ENCODE measurements at places on chromosomes 2 and 18.
A peak's percentile ranks its signal among the peaks of the same experiment; 100 is the strongest.

DNA sequence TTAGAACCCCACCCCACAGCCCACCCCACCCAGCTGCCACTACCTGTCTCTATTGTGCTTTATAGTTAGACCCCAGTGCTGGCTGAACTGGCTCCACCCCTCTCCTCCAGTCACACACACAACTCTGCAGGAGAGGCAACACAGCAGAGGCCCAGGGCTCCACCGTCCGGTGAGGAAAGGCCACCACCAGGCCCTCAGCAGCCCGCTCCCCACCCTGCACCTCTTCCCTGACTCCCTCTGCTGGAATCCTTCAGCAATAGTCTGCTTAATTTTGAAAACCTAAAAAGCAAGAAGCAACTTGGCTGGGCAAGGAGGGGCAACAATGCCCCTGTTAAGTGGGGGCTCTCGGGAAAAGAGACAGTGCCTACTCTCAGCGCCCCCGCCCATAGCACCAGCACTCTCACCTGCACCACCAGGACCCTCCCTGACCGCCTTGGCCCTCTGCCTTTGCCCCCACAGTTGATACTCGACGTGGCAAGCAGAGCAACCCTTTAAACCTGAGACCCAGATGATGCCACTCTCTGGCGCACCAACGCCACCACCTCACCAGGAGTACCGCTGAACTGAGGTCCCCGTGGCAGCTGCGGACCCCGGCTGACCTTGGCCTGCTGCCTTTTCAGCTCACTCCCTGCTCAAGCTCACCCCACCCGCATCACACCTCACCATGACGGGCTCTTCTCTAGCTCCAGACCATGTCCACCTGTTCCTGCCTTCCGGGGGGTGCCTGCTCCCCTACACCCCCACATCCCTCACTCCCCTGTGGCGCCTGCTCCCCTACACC lies 45.7 kb downstream of the NDUFA10 start:
- no peak for DNase-seq

DNA sequence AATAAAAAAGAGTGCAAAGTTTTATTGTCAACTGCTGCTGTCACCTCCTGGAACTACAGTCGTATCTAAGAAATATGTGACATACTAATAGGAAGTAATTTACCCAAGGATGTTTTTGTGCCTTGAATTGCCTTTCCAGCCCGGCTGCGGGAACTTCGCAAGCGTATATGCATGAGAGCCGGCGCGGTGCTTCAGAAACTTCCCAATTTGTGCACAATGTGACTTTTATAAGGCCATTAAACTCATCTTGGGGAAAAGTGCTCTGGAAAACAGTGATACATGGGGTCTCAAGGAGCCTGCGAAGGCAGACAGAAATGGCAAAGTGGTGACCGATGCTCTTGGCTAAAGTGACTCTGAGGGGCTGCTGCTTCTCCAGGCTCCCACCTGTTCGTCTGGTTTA lies 41.7 kb upstream of the CELF4 start:
- no peak for DNase-seq

- no peak for DNase-seq
Measured at GRCh38 chr2:219571311-219572236, at the start of gene OBSL1. OBSL1 (minus strand) TSS chr2:219571539; CDS start chr2:219571232, 307 bp downstream.

DNA sequence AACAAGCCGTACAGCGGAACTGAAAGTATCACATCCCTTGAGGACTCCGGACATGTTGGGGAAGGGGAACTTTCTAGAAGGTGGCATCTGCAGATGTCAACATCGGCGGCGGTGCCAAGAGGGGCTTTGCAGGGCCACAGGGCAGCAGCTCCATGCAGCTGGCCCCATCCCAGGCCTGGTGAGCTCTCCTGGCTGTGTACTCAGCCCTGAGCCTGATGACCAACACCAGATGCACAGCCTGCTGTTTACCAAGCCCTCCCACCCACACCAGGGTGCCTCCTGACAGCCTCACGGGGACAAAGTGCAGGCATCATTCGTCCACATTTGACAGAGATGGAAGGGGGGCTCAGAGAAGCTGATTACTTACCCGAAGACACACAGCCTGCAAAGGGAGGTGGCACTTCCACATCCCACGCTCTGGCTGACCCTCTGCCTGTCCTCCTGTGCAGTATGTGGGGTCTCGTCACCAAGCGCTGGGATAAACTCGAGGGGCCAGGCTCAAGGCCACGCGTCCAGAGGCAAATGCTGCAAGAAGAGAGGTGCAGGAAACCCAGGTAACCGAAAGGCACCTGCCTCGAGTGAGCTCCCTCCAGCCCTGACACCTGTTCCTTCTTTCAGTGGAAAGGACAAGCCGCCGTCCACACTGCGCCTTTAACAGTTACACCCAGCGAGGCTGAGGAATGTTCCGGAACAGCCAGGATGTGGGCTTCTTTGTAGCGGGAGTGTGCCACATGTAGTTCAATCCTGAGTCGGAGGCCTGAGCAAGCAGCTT lies 69.0 kb upstream of the ASAP2 start:
- DNase-seq: no peak

GRCh38 chr18:73549236-73549635 lies 598.4 kb downstream of the FBXO15 start:
- no peak for DNase-seq

- DNase-seq: no peak
Measured at GRCh38 chr2:215535125-215535668, 99.3 kb upstream of the FN1 start.

DNA sequence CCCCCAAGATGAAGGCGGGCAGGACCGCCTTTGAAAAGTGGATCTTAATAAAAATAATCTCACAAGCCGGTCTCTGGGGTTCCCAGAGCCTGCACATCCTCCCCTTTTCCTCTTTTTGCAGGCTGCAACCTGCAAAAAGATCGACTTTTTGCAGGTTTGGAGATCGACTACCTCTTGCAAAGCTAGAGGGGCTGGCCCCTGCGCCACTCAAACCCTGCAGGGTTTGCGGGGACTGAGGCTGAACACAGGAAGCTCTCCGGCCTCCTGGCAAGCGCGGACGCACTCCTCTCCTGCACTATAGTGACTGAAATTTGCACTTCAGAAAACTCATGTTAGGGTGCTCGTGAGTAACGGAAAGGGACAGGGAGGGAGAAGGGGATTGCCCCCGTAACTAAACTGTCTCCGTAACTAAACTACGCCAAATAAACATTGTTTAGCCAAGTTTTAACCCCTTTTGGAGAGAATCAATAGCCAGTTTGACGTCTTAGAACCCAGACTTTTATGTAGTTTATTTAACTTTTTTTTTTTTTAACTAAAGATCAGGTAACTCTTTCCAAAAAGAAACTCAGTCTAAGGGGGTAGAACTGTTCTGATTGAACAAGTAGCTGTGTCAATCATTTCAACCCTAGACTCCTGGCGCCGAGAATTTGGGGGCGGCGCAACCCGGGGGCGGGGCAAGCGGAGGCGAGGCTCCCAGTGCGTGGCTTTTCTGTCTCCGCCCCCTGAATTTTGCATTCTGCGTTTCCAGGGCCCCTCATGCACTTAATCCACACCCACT lies 2.5 kb downstream of the IGFBP5 start:
- DNase-seq: peak; percentile 47

DNA sequence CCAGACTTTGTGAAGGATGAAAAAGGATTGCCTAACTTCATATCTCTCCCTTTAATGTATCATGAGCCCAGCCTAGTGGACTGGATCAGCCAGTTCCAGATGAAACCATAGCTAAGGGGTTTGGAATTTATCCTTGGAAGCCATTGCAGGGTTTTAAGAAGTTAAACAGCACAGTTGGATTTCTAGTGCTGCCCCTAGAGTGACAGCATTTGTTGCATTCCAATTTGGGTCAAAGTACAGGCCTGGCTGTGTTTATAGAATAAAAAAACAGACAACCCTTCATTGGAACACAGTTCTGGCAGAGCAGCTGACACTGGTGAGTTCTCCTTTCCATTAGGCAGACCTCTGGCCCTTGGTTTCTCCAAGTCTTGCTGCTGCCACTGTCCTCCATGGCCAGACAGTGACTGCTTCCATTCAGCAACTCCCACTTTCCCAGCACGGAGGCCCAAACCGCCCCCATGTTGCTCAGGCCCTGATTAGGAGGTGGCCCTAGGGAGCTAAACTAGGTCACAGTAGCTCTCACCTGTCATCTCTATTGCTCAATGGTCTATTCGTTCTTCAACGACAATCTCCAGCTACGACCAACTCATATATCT lies 8.0 kb downstream of the GPR39 start:
- DNase-seq: no peak

- DNase-seq: peak; percentile 38
Measured at GRCh38 chr2:74845217-74845751, 11.4 kb downstream of the HK2 start.

DNA sequence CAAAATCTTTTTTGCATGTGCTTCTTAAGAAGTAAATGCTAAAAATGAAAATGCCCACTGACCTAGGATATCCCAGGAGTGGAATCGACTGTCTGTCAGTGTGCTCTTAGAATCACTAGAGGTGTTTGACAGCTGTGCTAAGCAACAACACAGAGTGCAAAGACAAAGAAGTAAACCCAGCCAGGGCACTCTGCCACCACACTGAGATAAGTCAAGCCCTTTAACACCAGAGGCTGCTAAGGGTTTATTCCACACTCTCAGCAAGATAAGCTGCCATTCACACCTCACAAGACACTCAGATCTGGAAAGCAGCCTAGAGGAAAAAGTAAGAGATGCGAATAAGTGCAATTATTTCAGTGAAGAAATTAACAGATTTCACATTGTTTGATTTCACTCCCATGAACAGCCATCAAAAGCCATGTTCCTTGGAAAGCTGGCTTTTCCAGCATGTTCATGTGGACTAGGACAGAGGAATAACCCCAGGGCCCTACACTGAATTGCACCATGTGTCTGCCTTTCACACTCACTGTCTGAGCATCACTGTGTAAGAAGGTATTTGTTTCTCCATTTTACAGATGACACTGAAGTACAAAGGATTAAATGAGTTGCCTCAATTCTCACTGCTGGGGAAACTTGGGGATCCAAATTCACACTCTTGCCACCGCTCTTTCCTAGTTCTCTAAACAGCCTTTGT lies 6.0 kb upstream of the BMP10 start:
- DNase-seq: no peak

DNA sequence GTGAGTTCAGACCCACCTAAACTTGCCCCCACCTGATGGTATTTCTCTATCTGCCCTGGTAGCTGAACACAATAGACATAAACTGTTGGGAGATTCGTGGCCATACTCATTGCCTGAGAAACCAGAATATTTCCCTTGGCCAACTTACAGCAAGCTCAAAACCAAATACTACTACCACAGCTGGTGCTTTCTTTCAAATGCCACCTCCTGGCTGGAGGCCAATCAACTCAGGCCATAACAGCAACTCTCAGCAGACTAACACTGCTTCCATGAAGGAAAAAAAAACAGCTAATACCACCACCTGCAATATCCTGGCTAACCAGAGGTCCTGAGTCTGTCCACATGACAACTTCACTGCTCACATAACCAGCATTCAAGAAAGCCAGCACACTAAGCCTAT lies 373.1 kb downstream of the CMPK2 start:
- no peak for DNase-seq

GRCh38 chr2:47134386-47135090 lies 20.6 kb downstream of the STPG4 start:
- DNase-seq: no peak

DNA sequence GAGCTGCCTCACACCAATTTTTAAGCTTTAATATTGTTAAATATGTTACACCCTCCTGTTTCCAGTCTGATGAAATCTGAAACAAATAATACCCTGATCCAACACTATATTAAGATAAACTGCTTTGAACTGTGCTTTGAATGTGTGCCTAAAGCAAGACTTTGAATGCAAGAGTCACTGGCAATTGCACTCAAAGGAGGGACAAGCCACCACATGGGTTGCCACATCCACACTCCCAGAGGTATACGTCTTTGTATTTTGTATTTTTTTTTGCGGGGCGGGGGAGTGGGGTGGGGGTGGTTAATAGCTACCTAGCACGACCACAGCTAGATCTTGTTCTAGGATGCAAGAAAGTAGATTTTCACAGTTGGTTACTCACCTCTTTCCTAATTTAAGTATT lies 1.8 kb upstream of the ZEB2 start:
- DNase-seq: no peak

DNA sequence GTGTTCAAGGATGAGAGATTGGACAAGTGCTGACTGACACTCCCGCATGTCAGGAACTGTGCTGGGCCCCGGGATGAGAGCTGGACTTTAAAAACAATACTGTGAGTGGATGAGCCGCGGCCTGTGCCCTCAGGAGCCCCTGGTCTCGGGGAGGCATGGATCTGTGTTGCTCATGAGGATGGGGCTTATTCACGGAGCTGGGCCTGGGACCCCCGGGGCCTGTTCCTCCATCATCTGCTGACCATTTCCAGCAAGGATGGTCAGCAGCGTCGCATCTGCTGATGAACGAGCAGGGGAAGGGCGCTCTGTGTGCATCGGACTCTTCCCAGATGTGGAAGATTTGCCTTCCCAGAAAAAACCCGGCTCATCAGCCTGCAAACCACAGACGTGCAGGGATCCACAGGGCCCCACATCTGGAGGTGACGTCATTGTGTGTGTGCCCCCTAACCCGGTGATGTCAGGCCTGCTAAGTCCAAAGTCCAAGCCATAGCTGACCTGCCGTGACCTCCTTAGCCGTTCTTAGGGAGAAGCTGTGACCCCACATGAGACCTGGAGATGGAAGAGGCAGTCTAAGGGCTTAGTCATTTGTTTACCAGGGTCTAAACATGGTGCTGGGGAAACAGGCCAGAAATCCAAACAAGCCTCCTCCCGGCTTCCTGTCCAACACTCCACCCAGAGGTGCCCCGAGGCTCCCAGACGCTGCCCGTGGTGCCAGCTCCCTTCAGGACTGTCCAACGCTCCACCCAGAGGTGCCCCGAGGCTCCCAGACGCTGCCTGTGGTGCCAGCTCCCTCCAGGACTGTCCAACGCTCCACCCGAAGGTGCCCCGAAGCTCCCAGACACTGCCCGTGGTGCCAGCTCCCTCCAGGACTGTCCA lies 143.9 kb downstream of the PXDN start:
- DNase-seq: no peak

DNA sequence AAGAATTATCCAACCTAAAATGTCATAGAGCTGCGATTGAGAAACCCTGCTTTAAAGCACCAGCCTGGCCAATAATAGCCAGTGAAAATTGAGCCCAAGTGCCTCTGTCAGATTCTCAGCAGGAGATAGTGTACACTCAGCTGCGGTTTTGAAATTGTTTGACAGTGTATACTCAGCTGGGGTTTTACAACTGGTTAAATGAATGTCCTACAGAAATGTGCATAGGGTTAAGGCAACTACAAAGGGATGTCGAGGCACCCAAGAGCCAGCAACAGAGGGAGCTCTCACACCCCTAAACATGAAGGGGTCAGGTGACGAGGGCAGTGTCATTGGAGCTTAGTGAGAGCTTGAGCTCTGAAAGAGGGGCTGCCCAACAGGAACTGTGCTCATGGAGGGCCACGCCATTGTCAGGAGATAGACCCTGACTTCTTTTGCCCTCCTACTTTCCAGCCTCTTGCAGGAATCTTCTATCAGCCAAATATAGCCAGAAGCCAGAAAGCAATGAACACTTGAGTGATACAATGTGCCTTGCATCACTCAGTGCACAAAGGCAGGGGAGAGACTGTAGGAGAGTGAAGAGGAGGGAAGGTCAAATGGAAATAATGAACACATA lies 15.1 kb downstream of the ACTG2 start:
- DNase-seq: peak; percentile 67
